ENCODE measurements at places on chromosomes 13 and 19.

GRCh38 chr19:42328106-42328505 is 2.7 kb downstream of the MEGF8 start:
- no peak for DNase-seq

DNA sequence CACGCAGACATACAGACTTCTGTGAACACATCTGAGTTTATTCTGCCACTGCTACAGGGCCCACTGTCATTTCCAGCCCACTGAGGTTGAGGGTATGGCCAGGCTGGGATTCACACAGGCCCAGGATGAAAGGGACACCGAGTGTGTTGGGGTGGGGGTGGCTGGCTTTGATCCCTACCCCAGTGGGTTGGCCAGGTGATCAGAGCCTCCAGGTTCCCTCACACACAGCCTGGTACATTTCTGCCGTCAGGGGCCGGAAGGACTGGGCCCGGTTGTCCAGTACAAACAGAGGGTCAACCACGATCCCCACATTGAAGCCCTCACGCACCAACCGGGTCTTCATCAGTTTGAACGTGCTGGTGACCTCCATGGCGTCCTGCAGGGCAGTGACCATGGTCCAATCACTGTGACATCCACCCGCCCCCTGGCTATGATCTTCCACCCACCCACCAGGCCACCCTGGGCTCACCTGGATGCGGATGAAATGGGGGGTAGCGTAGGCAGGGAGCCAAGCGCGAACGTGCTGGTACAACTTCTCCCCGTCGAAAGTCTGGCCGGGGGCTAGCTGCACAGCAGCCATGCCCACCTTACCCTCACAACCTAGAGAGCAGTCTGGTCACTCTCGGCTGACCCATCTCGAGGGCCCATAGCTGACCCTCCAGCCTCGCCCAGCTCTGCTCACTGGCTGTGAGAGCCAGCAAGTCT is 13.3 kb downstream of the SLC27A5 start:
- no peak for DNase-seq

DNA sequence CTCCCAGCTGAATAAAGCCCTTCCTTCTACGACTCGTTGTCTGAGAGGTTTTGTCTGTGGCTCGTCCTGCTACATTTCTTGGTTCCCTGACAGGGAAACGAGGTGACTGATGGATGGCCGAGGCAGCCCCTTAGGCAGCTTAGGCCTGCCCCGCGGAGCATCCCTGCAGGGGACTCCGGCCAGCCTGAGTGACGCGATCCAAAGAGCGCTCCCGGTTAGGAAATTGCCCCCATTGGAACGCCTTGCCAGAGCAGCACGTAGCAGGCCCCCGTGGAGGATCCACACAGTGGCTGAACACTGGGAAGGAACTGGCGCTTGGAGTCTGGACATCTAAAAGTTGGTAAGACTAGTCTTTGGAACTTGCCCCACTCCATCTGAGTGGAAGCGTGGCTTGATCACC is 296.8 kb upstream of the SGCG start:
- DNase-seq = no peak

DNA sequence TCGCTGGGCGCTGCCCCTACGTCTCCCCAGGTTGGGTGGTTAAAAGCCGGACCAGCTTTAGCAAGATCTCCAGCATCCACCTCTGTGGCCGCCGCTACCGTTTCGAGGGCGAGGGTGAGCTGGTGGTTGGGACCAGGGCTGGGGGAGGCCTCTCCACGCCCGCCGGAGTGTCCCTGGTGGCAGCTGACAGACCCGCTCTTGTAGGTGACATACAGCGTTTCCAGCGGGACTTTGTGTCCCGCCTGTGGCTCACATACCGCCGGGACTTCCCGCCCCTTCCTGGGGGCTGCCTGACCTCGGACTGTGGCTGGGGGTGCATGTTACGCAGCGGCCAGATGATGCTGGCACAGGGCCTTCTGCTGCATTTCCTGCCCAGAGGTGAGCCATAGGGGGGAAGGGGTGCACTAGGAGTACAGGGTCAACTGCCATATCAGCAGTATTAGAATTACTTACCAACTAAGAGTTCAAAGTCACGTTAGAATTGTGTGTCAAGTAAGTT is 1.1 kb downstream of the ATG4D start:
- DNase-seq = no peak

DNA sequence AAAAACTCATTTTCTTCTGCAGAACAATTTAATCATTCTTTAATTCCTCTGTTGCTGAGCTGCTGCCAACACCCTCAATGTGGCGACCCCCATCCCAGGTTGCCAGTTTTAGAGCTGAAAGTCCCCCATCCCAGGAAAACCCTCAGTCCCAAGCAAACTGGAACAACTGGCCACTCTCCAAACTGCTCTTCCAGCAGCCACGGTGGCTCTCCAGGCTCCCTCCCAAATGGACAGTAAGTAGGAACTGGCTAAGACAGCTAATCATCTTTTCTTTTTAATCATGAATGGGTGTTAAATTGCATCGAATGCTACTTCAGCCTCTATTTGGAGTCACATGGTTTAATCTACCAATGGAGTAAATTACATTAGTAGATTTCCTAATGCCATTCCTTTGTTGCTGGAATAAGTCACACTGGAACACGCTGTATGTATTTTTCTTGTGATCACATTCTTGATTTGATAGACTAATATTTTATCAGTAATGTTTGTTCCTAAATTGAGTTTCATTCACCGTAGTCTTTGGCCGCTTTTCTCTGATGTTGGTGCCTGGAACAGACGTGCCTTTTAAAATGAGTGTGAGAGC is 33.7 kb upstream of the VSTM2B start:
- no peak for DNase-seq

- no peak for DNase-seq
Measured at GRCh38 chr13:33274264-33274663, 11.3 kb downstream of the STARD13 start.

GRCh38 chr13:23934520-23934919 is 37.2 kb upstream of the C1QTNF9B start:
- DNase-seq = no peak

- no peak for DNase-seq
Measured at GRCh38 chr13:109657395-109657794, 129.0 kb downstream of the IRS2 start.

- DNase-seq = no peak
Measured at GRCh38 chr13:94646904-94647303, 45.2 kb downstream of the GPR180 start.

GRCh38 chr13:39781381-39781780 is 125.9 kb downstream of the COG6 start:
- DNase-seq = no peak

DNA sequence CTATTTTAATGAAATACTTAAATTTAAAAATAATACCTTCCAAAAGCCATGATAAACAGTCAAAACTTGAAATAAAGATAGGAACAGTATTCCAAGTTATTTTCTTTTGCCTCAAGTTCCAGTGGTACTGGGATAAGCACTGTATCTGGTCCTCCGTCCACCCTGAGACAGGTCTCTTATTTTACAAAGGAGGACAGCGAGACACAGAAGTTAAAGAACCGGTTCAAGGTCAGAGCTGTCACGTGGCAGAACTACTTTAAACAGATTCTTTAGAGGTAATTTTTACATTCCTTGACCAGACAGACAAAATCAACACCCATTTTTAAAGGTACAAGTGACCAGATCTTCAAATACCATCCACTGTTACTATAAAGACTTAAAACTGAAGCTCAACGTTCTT is 10.4 kb upstream of the DOCK9 start:
- no peak for DNase-seq

DNA sequence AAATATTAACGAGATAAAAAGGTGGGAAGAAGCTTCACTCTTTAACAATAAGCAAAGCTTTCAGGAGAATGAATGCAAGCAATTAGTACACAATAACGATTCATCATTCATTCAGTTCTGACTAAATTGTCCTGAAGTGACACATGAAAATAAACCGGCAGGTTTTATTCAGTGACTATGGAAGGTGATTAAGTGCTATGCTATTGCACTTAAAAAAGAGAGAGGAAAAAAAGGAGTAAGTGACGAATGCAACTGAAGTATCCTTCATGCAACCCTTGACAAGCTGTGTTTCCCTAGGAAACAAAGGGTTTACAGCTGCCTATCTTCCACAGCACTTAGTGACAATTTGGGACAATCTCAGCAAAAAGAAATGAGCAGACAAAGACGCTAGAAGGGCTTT is 1.4 kb downstream of the LIG4 start:
- no peak for DNase-seq

All from activated naive CD4-positive, alpha-beta T cell treated with anti-CD3 and anti-CD28 coated beads, Interleukin-2, amount 50 U/mL, for 16 hours (primary cell).